ENCODE measurements at places on chromosomes 4 and X. TPM values are rescaled to one million over a fixed set of nuclear protein-coding genes. Genes with fewer than 3 reads are reported as not detected.
A peak's percentile ranks its signal among the peaks of the same experiment; 100 is the strongest.

GRCh38 chrX:142149919-142150318 is 55.2 kb downstream of the MAGEC2 start:
- no peaks in the 10 kb centered on the region for H3K27me3 ChIP-seq
- H3K4me1 ChIP-seq: no peaks in the 10 kb centered on the region
- DNase-seq: no peak
- H3K27ac ChIP-seq: no peak overlapping the region
- no peaks in the 10 kb centered on the region for H3K36me3 ChIP-seq

ZNF518B gene
- 7.8 TPM for total RNA-seq

DNA sequence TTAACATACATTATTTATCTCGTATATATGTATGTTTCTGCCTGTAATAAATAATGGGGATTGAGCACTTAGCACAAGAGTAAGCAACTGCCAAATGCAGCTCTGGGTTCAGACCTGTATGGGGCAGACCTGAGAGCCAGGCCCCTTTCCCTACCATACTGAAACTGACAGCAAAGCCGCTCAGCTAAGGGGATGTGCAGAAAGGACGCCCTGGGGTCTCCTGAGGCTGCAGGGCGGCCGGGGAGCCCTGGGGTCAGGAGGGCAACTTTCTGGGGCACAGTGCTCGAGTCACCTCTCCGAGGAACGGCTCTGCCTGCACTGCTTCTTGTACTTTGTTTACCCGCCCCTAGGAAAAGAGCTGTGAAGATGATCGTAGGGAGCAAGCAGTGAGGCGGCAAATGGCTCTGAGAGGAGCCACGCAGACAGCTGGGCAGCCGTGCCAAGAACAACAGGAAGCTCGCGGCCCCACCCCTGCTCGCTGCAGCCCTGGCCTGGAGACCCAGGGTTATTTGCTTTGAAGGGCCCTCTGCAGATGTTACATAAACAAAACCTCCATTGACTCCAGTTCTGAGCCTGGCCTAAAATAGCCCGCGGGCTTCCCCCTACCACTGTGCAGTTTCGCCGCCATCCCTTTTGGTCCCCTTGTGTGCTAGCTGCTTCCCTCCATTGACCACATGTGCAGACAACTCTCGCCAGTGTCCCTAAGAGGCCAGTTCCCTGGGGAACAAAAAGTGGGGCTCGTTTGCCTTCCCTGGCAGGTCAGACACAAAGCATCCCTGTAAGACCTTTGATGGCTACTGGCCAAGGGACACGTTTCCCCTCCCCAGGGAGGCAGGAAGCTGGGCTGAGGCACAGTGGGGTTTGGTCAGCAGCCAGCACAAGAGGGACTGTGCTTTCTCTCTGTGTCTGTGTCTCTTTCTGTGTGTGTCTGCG is 111.3 kb upstream of the LNX1 start:
- H3K4me3 ChIP-seq: peak overlapping the region; percentile 6
- DNase-seq: peak; percentile 88
- H3K27ac ChIP-seq: peak overlapping the region; percentile 72
- H3K36me3 ChIP-seq: no peaks in the 10 kb centered on the region
- no peaks in the 10 kb centered on the region for H3K27me3 ChIP-seq
- H3K4me1 ChIP-seq: peaks cover 28% of the 10 kb centered on the region

GRCh38 chr4:2795300-2795892 is 2.5 kb downstream of the SH3BP2 start:
- peaks cover 84% of the 10 kb centered on the region for H3K4me1 ChIP-seq
- no peak for DNase-seq
- peak overlapping the region; percentile 68 for H3K4me3 ChIP-seq
- no peaks in the 10 kb centered on the region for H3K36me3 ChIP-seq
- H3K27me3 ChIP-seq: no peaks in the 10 kb centered on the region
- peak overlapping the region; percentile 92 for H3K27ac ChIP-seq

- H3K4me1 ChIP-seq: no peaks in the 10 kb centered on the region
- H3K27me3 ChIP-seq: no peaks in the 10 kb centered on the region
- no peaks in the 10 kb centered on the region for H3K36me3 ChIP-seq
- no peak overlapping the region for H3K27ac ChIP-seq
- H3K4me3 ChIP-seq: no peak overlapping the region
Observed at GRCh38 chr4:125464146-125464545, 149.4 kb downstream of the FAT4 start.

SHOX gene
- total RNA-seq: not detected

GRCh38 chr4:182142176-182143085 is 100.8 kb upstream of the TENM3 start:
- DNase-seq: no peak
- H3K27ac ChIP-seq: no peak overlapping the region
- H3K27me3 ChIP-seq: peaks cover 42% of the 10 kb centered on the region

CCDC149 gene
- 13.4 TPM for total RNA-seq

GPRIN3 gene
- total RNA-seq: 19.3 TPM

DNA sequence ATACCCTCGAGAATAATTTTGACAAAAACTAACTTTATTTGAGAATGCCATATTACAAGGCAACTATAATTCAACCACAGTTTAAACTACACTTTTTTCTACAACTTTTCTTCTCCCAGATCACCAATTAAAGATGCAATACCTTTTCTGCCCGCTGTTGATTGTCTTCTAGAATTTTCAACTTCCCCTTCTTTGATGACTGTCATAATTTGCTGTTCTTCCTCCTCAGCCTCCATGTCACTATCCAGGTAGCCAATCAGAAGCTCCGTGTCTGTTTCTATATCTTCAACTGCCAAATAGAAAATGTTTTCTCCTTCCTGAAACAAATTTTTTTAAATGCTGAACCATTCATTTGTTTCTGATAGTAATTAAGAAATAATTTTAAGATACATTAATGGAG is 101.5 kb downstream of the PRDM5 start:
- H3K27ac ChIP-seq: no peak overlapping the region
- H3K4me3 ChIP-seq: no peak overlapping the region
- no peaks in the 10 kb centered on the region for H3K4me1 ChIP-seq
- DNase-seq: no peak
- no peaks in the 10 kb centered on the region for H3K36me3 ChIP-seq

DNA sequence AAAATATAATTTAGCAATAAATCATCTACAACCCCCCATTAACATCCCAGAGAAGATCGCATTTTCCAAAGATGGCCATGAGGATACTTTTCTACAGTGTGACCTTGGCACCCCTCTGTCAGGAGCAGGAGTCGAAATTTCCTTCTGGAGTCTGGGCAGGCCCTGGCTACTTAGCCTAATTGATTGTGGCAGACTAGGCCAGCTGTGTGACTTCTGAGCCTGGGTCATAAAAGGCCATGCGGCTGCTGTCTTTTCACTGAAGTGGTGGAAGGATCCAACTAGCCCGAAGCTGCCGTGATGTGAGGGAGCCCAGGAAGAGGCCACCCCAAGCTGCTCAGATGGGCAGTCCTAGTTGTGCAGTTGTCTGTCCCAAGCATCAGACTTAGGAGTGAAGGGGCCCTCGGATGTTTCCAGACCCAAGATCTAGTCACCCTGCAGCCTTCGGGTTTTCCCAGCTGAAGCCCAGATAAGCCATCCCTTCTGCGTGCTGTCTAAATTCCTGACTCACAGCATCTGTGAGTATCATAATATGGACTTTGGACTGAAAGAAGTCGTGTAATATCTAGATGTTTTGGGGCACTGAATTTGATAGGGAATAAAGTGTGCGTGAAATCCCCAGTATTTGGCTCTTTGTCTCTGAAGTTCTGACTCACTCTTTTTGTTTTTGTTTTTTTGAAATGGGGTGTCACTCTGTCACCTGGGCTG is 21.0 kb downstream of the PDK3 start:
- no peaks in the 10 kb centered on the region for H3K4me1 ChIP-seq
- H3K36me3 ChIP-seq: no peaks in the 10 kb centered on the region
- no peak overlapping the region for H3K27ac ChIP-seq
- DNase-seq: no peak

- H3K27ac ChIP-seq: no peak overlapping the region
- no peaks in the 10 kb centered on the region for H3K27me3 ChIP-seq
- DNase-seq: no peak
- no peak overlapping the region for H3K4me3 ChIP-seq
- no peaks in the 10 kb centered on the region for H3K36me3 ChIP-seq
Observed at GRCh38 chr4:157425897-157426296, 205.4 kb downstream of the GRIA2 start.

GRCh38 chrX:52270453-52271116 is 85.9 kb downstream of the MAGED4 start:
- no peak overlapping the region for H3K4me3 ChIP-seq
- no peaks in the 10 kb centered on the region for H3K4me1 ChIP-seq
- H3K36me3 ChIP-seq: no peaks in the 10 kb centered on the region
- no peak overlapping the region for H3K27ac ChIP-seq
- no peaks in the 10 kb centered on the region for H3K27me3 ChIP-seq

APLN gene
- 1.7 TPM for total RNA-seq

TKTL2 gene
- not detected for total RNA-seq

GRCh38 chr4:101693842-101694398 is 96.6 kb upstream of the BANK1 start:
- H3K4me3 ChIP-seq: no peak overlapping the region
- no peaks in the 10 kb centered on the region for H3K27me3 ChIP-seq
- no peak for DNase-seq
- no peaks in the 10 kb centered on the region for H3K4me1 ChIP-seq
- H3K36me3 ChIP-seq: no peaks in the 10 kb centered on the region
- H3K27ac ChIP-seq: no peak overlapping the region

MAGEA11 gene
- total RNA-seq: not detected

GRCh38 chrX:1870421-1870820 is 255.6 kb downstream of the ASMT start:
- H3K27ac ChIP-seq: no peak overlapping the region
- H3K27me3 ChIP-seq: no peaks in the 10 kb centered on the region
- no peak overlapping the region for H3K4me3 ChIP-seq
- no peaks in the 10 kb centered on the region for H3K36me3 ChIP-seq

- no peak overlapping the region for H3K4me3 ChIP-seq
- H3K27ac ChIP-seq: no peak overlapping the region
- no peak for DNase-seq
- H3K4me1 ChIP-seq: no peaks in the 10 kb centered on the region
- H3K36me3 ChIP-seq: no peaks in the 10 kb centered on the region
- no peaks in the 10 kb centered on the region for H3K27me3 ChIP-seq
Observed at GRCh38 chrX:794311-794710, 163.7 kb downstream of the SHOX start.

GRCh38 chrX:80285131-80285773 is 135.0 kb upstream of the TENT5D start:
- no peak for DNase-seq
- H3K27ac ChIP-seq: no peak overlapping the region
- H3K36me3 ChIP-seq: no peaks in the 10 kb centered on the region
- H3K27me3 ChIP-seq: no peaks in the 10 kb centered on the region
- no peak overlapping the region for H3K4me3 ChIP-seq

DNA sequence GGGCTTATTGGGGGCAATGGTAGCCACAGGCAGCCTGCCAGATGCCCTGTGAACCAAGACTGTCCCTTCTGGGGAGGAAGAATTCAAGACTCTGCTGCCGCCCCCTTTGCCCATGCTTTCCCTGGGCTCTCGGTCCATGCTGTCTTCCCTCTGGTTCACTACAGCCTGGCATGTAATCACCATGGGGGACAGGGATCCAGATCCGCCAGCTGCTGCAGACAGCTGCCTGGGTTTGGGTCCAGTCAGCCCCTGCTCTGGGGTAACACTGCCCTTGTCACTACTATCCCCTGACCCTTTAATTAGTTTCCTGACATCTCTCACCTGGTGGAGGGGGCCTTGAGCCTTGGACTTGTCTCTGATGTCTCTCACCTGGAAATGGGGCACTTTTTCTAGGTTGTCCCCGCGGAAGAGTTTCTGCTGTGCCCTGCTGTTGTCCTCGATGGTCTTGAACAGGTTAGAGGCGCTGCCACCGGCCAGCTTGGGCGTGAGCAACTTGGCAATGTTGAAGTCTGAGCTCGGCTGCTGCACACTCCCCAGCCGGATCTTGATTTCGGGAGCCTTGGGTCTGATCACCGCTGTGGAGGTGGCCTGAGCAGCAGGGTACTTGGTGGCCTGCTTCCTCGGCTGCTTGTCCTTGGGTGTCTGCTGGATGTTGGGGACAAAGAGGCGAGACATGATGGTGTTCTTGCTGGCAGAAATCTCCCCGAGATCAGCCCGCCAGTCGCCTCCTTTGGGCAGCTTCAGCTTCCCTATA is 6.4 kb downstream of the C4orf54 start:
- no peak for DNase-seq
- H3K36me3 ChIP-seq: no peaks in the 10 kb centered on the region

- H3K27ac ChIP-seq: no peak overlapping the region
- no peaks in the 10 kb centered on the region for H3K4me1 ChIP-seq
- H3K36me3 ChIP-seq: no peaks in the 10 kb centered on the region
- DNase-seq: no peak
Observed at GRCh38 chr4:3784454-3785291, 18.5 kb downstream of the ADRA2C start.

DNA sequence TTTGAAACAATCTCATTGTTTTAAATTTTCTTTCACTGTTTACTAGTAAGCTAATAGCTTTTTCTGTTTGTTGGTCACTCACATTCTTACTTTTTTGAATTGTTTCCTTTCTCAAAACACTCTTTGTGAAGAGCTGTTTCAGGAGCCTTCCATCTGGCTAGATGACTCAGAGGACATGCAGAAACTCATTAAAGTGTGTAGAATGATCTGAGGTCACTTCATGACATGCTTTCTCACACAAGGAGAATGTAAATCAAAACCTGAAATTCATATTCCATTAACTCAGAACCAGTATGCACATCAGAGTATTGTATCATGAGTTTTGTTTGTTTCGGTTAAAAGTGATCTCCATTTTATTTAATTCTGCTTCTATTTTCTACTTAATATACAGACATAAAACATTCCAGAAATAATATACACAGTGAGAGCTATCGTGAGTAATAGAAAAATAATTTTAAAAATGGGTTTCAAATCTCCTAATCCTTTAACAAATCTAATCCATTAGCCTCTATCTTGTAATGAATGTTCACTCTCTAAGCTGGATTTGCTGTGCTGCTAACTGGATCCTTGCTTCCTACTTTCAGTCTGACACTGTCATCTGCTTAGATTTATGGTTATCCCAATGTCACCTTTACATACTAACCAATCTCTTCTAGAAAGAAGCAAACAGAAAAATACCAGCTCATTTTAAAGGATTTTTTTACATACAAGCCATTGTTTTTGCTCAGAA is 449.6 kb downstream of the FSTL5 start:
- H3K4me1 ChIP-seq: no peaks in the 10 kb centered on the region
- no peak overlapping the region for H3K27ac ChIP-seq
- H3K36me3 ChIP-seq: no peaks in the 10 kb centered on the region
- no peak overlapping the region for H3K4me3 ChIP-seq

NHSL2 gene
- total RNA-seq: 7.1 TPM

PAGE1 gene
- not detected for total RNA-seq

HERC3 gene
- total RNA-seq: 103 TPM

GRCh38 chrX:28966331-28966730 is 379.1 kb downstream of the IL1RAPL1 start:
- H3K27ac ChIP-seq: no peak overlapping the region
- no peak for DNase-seq
- H3K4me1 ChIP-seq: no peaks in the 10 kb centered on the region
- no peaks in the 10 kb centered on the region for H3K27me3 ChIP-seq

POF1B gene
- 1.0 TPM for total RNA-seq

AMTN gene
- not detected for total RNA-seq

DNA sequence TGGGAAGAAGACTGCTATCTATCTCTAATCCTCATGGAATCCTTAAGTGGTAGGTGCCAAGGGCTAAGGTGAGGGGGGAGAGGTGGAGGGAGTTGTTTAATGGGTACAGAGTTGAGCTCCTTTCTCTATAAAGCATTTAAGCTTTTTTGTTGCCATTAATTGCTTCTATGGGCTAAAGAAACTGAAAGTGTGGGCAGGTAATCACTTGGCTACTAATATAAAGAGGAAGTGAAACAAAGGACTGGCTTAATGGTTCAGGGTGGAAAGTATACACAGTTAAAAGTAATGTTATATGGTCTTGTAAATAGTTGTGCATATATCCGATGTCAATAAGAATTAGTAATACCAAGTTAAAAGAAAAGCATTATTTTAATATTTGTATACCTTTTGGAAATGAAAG is 83.9 kb downstream of the POLA1 start:
- H3K36me3 ChIP-seq: no peaks in the 10 kb centered on the region
- H3K4me1 ChIP-seq: no peaks in the 10 kb centered on the region
- H3K27ac ChIP-seq: no peak overlapping the region
- no peak overlapping the region for H3K4me3 ChIP-seq
- H3K27me3 ChIP-seq: no peaks in the 10 kb centered on the region
- no peak for DNase-seq

Data from upper lobe of left lung (tissue), 6 donors.